ENCODE measurements at places on chromosomes 13 and 19.

- no peak for DNase-seq
Observed at GRCh38 chr13:101267656-101268055, 148.7 kb downstream of the NALCN start.

GRCh38 chr13:19591864-19592263 lies 30.5 kb upstream of the TPTE2 start:
- no peak for DNase-seq

DNA sequence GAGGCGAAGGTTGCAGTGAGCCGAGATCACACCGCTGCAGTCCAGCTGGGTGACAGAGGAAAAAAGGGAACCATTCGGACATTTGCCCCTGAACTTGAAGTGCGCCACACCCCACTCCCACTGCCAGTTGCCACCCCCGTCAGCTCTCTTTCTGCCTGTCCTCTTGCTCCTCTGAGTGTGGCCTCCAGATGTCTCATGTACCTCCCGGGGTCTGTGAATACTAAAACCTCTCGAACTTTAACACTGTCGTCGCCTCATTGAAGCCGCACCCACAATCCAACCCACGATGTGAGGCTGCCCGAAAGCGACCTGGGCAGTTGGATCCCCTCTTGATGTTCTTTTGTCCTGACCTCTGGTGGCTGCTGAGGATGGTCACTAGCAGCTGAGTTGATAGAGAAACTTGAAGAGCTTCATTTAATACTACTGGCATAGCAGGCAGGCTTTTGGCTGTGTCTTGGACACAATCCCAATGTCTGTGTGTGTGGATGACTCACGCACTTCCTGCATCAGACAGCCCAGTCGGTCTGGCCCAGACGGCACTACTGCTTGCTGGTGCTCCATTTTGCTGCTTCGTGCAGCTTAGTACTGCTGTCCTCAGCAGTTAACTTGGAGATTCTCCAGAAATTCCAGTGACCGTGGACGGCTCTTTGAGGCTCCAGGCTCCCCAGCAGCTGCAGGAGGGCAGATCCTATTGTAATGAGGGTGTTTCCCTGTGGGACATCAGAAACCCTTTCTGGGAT lies 4.2 kb downstream of the FPR3 start:
- no peak for DNase-seq

GRCh38 chr13:113664751-113665596 lies 2.0 kb upstream of the GRK1 start:
- no peak for DNase-seq

DNA sequence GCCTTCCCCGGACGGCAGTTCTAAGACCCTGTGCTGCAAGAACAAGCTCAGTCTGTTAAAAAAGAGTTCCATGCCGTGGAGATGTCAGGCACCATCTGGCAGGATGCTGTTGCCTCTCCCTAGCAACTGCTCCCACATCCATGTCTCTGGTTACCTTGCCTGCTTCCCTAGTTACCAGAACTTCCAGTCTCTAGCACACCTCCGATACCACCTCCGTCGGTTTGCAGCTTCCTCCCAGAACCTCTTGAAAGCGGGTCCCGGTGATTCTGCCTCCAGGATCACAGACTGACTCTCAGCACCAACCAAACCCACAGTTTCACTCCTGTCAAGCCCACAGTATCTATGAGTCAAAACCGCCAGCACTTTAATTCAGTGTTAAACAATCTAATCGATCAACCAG lies 55.4 kb downstream of the KCTD12 start:
- DNase-seq: no peak

DNA sequence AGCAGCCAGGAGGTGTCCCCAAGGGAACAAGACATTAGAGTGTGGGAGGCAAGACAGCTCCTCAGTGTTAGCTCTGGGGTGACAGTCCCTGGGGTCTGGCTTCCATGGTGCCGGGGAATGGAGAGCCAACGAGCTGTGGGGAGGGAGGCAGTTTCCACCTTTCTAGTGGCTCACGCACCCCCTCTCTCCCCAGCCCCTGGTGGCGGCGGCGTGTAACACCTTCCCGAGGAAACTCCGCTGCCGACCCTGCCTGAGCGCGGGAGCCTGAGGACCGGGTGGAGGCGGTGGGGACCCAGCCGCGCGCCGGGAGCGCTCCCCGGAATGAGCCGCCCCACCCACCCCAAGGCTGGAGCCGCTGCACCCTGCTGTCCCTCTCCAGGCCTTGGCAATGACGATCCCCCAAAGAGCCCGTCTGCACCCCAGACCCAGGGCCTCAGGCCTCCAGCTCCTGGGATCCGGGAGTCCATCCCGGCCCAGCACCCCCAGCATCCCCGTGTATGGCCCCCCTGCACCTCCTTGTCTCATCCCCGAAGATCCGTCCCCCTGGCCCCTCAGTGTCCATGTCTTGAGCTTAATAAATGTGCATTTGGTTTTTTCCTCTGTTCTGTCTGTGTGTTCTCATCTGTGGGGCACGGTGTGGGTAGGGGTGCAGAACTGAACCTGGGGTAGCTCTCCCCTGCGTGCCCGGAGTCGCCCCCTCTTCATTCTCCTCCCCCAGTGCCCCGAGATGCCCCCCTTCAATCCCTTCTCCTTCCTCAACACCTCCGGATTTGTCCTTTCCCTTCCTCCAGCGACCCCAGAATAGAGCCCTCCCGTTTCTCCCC lies 622 bp upstream of the FXYD5 start:
- no peak for DNase-seq

- no peak for DNase-seq
Observed at GRCh38 chr19:21587549-21587948, 82.1 kb downstream of the ZNF429 start.

GRCh38 chr19:873561-874041 lies 14.1 kb downstream of the CFD start:
- DNase-seq: no peak

- DNase-seq: no peak
Observed at GRCh38 chr19:7368456-7368855, 19.7 kb downstream of the ARHGEF18 start.

DNA sequence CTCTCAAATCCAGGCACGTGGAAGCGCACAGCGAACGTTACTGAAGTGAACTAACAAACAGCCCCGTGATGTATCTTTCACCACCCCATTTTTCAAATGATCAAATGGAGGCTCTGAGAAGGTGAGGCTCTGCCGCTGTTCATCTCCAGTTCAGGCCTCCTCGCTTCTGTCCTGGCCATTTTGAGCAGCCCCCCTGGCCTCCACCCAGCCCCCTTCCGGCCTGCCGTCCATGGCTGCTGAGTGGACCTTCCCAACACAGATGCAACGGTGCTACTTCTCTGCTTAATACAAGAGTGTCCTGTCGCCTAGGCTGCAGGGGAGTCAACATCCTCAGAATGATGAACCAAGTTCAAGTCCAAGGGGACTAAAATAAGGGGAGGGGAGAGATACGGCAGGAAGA lies 9.7 kb downstream of the SYDE1 start:
- no peak for DNase-seq

GRCh38 chr19:31249217-31249616 lies 100.0 kb downstream of the TSHZ3 start:
- DNase-seq: no peak

- DNase-seq: no peak
Observed at GRCh38 chr19:28074773-28075172, 1138.2 kb downstream of the UQCRFS1 start.

DNA sequence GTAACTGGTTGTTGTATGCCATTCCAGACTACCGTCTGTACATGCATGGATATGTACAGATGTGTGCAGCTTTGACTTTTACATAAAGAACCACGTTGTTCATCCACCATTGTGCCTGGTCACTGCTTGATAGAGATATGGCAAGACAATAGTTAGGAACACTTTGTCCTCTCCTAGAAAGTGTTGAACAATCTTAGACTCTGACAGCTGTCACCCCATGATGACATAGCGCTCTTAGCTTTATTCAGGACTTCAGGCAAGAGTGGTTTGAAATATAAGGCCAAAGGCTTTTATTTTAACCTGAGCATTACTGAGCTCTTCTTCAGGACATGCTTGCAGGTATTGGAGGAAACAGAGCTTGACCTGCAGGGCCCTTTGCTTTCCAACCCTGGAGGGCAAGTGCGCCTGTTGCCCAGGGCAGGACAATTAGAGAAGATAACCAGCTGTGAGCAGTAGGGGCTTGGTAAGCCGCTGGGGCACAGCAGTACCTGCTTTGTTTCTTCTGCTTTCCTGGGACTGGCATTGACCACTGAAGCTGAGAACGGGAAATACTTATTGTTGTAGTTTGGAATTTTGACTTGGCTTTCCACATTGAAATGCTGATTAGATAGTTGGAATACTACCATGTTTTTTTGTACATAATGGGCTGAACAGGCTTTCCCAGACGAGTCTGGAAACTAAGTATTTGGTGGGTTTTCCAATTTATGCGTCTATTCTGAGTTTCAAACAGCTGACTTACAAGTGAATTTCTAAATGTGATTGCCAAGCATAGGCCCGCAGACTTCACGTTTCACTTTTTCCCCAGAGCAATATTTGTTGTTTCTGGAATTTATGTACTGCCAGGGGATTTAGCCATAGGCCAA lies 51.1 kb downstream of the GARRE1 start:
- no peak for DNase-seq

DNA sequence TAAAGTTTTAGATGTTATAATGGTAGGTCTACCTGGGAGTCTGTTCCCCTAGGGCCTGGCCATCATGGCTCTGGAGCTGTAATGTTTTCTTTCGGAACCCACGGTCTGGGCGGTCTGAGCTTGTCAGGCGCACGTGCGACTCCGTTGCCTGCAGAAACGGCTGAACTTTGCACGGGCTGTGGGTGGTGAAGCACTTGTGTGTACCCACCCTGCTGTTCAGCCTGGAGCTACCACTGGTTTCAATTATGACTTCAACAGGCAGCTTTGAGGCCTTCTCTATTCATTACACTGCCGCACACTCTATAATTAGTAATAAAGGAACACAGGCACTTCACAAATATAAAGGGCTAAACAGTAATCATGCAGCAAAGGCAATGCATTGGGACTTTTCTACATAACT lies 6.0 kb downstream of the PCDH8 start:
- DNase-seq: no peak

DNA sequence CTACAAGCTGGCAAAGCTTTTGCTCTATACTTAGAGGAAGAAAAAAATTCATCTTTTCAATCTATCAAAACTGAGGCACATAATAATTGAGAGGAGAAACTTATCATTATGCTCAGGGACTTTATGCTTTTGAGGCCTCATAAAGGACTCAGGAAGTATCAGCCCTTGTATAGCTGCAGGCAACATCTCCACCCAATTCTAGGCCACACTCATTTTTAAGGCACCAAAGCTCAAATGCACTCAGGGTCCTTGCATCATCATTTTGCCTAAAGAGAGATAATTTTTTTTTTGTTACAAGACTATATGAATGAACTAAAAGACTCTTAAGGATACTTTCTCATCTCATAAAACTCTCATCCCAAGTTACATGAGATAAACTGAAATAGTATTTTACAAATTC lies 78.5 kb downstream of the PCDH9 start:
- no peak for DNase-seq

GRCh38 chr13:33322965-33323668 lies 37.6 kb upstream of the STARD13 start:
- no peak for DNase-seq

DNA sequence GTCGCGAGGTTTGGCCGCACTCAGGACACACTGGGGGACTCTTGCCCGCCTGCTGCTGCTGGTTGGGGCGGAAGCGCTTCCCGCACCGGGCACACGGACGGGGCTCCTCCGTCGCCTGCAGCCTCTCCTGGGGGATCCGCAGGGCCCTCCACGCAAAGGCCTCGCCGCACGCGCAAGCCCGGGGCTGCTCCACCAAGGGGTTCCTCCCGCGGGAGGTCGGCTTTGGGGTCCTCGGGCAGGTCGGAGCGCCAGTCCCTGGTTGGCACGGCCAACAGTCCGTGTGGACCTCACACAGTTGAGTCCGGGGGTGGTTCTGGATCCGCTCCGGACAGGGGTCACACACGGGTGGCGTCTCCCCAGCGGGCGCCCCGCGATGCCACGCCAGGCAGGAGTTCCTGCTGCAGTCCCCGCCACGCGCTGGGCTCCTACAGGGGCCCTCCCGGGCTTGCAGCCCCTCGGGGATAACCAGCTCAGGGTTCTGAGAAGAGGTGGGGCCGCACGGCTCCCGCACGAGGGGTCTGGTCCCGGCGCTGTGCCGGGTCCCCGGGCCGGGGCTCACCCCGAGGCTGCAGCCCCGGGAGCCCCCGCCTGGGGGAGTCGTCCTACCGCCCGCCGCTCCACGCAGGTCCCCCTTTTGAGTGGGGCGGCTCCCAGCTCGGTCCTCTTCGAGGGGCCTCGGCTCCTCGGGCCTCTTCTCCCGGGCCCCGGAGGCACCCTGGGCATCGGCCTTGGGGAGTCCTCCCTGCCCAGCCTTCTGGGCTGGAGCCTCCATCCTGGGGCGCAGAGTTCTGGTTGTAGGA lies 6.2 kb upstream of the ZNF497 start:
- no peak for DNase-seq

GRCh38 chr13:73284081-73284874 lies 225.5 kb downstream of the KLF5 start:
- no peak for DNase-seq

DNA sequence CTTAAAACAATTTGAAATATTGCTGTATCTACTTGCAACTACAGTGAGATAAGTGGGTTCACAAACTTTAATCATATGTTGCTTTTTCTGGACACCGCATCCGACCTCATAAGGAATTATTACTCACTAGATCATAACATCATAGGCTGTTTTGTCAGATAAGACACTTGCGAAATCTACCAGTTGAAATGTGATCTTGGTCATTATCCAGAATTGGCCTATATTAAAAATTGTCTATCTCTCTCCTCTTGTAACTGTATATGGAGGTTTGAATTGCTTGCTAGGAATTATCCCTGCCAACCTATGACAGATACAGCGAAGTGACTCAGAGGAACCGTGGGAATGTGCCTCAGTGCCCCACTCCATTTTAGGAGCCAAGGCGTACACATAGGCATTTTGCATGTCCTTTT lies 117.0 kb upstream of the POSTN start:
- DNase-seq: no peak

DNA sequence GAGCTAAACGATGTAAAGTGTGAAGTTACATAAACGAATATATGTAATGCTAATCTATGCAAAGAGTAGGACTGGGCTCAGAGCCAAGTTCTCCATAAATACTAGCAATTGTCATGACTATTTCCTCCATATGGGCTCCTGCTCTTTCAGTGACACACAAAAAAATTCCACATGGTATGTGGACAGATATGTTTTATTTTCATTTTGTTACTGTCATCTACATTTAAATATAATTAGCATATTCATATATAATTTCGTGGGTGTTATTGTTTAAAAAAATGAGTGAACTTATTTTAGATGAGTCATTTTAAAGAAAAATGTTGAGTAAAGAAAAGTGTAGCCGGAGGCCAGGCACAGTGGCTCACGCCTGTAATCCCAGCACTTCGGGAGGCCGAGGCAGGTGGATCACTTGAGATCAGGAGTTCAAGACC lies 5.0 kb upstream of the IGSF23 start:
- DNase-seq: no peak

Data from NCI-H187 (cell line).